OCI-LY7 (cell line): ENCODE measurements at places on chromosomes 4 and X. TPM values are rescaled to one million over a fixed set of nuclear protein-coding genes. Genes with fewer than 3 reads are reported as not detected.

TEX13B gene
- total RNA-seq, result not detected in 2 replicates

SPOCK3 gene
- not detected in 2 replicates for total RNA-seq

FAM149A gene
- not detected in 2 replicates for total RNA-seq

SPATA4 gene
- not detected in 2 replicates for total RNA-seq

JCHAIN gene
- 1,325 and 1,492 TPM in 2 replicates for total RNA-seq

SPACA5 gene
- total RNA-seq, result not detected in 2 replicates

DUSP9 gene
- not detected in 2 replicates for total RNA-seq

ADH1B gene
- not detected in 2 replicates for total RNA-seq

KLHL13 gene
- not detected in 2 replicates for total RNA-seq

ZNF157 gene
- 1.4 and 1.7 TPM in 2 replicates for total RNA-seq

RPGR gene
- total RNA-seq, result 12.4 and 21.6 TPM in 2 replicates

VEGFD gene
- not detected in 2 replicates for total RNA-seq

TDO2 gene
- not detected in 2 replicates for total RNA-seq

FAM9B gene
- total RNA-seq, result not detected in 2 replicates

CHRDL1 gene
- not detected in 2 replicates for total RNA-seq

INTU gene
- not detected in 2 replicates for total RNA-seq

FGA gene
- not detected in 2 replicates for total RNA-seq

ADGRG2 gene
- total RNA-seq, result not detected in 2 replicates

MFSD8 gene
- total RNA-seq, result 19.8 and 26.7 TPM in 2 replicates

CLNK gene
- 2.0 TPM in 2 replicates for total RNA-seq

SPIN2B gene
- 12.4 and 14.3 TPM in 2 replicates for total RNA-seq

CXCL11 gene
- 0.40 TPM in 1 of 2 replicates, not detected in the other for total RNA-seq

DCK gene
- 146 and 181 TPM in 2 replicates for total RNA-seq

H2BW2 gene
- total RNA-seq, result not detected in 2 replicates

GRIA3 gene
- total RNA-seq, result not detected in 2 replicates

MTNR1A gene
- total RNA-seq, result not detected in 2 replicates

FAM47A gene
- not detected in 2 replicates for total RNA-seq

TEC gene
- 10.4 and 11.5 TPM in 2 replicates for total RNA-seq

ABCB7 gene
- total RNA-seq, result 29.4 and 31.7 TPM in 2 replicates

MAGEA2B gene
- total RNA-seq, result not detected in 2 replicates

SETD7 gene
- 35.6 and 37.3 TPM in 2 replicates for total RNA-seq

PABPC1L2B gene
- total RNA-seq, result not detected in 2 replicates

CXCL5 gene
- not detected in 2 replicates for total RNA-seq

GAGE2A gene
- not detected in 2 replicates for total RNA-seq

MAOB gene
- total RNA-seq, result not detected in 2 replicates

GAGE12E gene
- total RNA-seq, result not detected in 2 replicates

FRAS1 gene
- 0.30 and 0.33 TPM in 2 replicates for total RNA-seq

ASB12 gene
- 0.30 and 0.51 TPM in 2 replicates for total RNA-seq

KIAA1210 gene
- not detected in 2 replicates for total RNA-seq

CENPVL1 gene
- not detected in 2 replicates for total RNA-seq

TCP11X2 gene
- total RNA-seq, result not detected in 2 replicates

XPNPEP2 gene
- not detected in 2 replicates for total RNA-seq

BMP3 gene
- total RNA-seq, result 55.0 and 55.9 TPM in 2 replicates

SHOX gene
- not detected in 2 replicates for total RNA-seq

PWWP3B gene
- not detected in 2 replicates for total RNA-seq

NAA11 gene
- not detected in 2 replicates for total RNA-seq

SUPT20HL1 gene
- total RNA-seq, result not detected in 2 replicates

KLHL34 gene
- not detected in 2 replicates for total RNA-seq

SMIM10L2A gene
- 0.13 and 0.19 TPM in 2 replicates for total RNA-seq

AVPR2 gene
- total RNA-seq, result 0.46 TPM in 1 of 2 replicates, not detected in the other

FAM241A gene
- 9.5 and 10.5 TPM in 2 replicates for total RNA-seq

GRPR gene
- 0.31 TPM in 1 of 2 replicates, not detected in the other for total RNA-seq

SH3D19 gene
- not detected in 2 replicates for total RNA-seq

MBNL3 gene
- 73.9 and 86.6 TPM in 2 replicates for total RNA-seq

F9 gene
- total RNA-seq, result not detected in 2 replicates

CLRN2 gene
- total RNA-seq, result not detected in 2 replicates

GAGE12H gene
- total RNA-seq, result not detected in 2 replicates
